Activated naive CD4-positive, alpha-beta T cell treated with Interleukin-2 at 50 U/mL for 16 hours (primary cell): ENCODE measurements at places on chromosomes 2 and 18.

- no peak for DNase-seq
Observed at GRCh38 chr18:228586-228985, 39.3 kb downstream of the THOC1 start.

DNA sequence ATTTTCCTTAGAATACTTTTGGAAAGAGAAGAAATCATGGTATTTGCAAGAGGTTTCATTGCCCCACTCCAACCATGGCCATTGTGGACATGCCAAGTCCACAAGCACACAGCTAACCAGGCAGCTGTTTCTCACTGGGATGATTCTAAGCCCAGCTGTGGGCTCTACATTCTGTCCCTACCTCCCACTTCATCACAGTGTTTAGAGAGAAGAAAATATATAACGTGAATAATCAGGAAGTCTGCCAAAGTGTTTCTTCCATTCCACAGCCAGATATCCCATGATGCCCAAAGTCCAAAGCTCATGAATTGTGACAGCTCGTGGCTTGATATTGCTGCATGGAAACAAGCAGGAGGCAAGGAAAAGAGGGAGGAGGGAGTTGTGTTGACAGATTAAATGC is 433.7 kb upstream of the GYPC start:
- DNase-seq, result no peak

DNA sequence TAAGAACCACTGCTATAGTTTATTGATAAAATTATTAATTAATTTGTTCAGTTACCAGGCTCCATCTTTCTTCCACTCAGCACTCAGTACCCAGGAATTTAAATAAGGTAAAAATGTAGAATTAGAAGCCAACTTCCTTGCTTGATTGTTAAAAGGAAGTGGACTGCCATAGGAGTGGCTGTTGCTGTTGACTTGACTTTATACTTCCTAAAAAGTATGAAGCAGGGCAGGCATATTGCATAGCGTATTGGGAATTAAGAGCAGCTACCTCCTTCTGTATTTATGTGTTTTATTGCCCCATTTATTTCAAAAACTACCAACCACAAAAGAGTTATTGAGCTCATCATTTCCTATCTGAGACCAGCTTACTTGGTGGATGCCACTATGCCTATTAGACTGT is 27.9 kb downstream of the PSMD1 start:
- DNase-seq, result no peak

DNA sequence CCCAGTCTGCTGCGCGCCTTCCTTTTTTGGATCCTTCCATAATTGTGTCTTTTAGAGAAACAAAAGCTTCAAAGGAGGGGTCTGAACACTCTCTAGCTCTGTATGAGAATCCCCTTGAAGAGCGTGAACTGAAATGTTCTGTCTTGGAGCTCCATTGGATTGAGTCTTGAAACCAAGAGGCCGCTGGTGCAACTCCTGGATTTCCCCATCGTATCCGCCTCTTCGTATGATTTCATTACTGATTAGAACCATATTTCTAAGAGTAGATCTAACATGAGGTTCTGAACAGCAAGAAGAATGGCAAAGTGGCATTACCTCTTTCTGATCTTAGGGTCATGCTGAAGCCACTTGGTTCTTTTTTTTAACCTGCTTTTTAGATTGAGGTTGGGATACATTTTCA is 31.4 kb upstream of the NRP2 start:
- no peak for DNase-seq

DNA sequence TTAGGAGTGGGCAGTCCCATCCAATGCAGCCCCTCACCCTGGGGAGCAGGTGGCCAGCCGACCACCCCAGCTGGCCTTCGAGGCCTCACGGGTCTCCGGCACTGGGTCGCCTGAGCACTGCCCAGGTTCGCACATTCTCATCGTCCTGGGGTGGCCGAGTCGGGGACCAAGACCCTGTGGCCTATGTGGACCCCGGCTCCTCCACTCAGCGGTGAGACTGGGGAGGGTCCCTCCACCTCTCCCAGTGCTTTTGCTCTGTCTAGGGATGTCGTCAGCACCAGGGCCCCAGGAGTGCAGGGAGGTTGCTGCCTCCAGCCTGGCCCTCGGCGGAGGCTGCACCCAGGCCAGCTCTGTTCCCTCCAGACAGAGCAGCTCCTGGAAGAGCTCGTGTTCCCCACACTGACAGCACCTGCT is 89.6 kb downstream of the TPO start:
- no peak for DNase-seq

DNA sequence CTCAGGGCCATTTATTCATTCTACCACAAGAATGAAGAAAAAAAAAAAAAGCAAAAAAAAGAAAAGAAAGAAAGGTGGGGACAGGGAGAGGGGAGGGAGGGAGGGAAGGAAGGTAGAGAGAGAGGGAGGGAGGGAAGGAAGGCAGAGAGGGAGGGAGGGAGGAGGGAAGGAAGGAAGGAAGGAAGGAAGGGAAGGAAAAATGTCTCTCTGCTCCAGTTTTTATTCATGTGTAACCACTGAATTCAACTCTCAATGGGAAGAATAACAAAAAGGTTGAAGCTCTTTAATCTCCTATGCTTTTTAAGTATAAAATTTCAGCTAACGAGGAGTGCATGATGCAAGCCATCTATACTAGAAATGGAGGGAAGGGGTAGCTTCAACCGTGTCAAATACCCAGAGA is 287.3 kb downstream of the MREG start:
- DNase-seq, result no peak

GRCh38 chr18:25658476-25658875 is 306.5 kb upstream of the ZNF521 start:
- DNase-seq, result no peak

DNA sequence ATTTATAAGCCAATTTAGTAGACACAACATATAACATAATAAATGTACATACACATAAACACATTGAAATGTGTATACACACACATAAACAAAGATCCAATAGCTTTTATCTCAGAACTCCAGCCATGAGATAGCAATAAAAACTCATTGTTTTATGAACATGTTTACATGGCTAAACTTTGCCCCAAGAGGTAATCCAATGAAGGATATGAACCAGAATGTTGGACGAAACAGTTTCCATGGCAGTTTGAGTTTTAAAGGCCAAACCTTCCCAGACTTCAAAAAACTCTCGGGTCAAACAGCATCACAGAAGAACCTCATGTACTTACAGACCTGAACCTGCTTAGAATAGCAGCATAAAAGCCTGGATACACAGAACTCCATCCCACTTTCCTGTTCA is 97.2 kb upstream of the WDR75 start:
- DNase-seq, result no peak

- no peak for DNase-seq
Observed at GRCh38 chr2:100992262-100992661, 9.8 kb upstream of the RPL31 start.
